ENCODE measurements at places on chromosomes 5 and 9. TPM values are rescaled to one million over a fixed set of nuclear protein-coding genes. Genes with fewer than 3 reads are reported as not detected.

The EIF4E1B gene
- not detected for total RNA-seq

The IFNA13 gene
- total RNA-seq = not detected

The N4BP3 gene
- total RNA-seq = 2.0 TPM

The CRB2 gene
- not detected for total RNA-seq

The ENC1 gene
- 0.61 TPM for total RNA-seq

The PTGDS gene
- total RNA-seq = 4.8 TPM

The SPATA31A5 gene
- not detected for total RNA-seq

The BRIX1 gene
- total RNA-seq = 27.1 TPM

The TRIM14 gene
- total RNA-seq = 86.2 TPM

The NSMF gene
- 18.3 TPM for total RNA-seq

- DNase-seq = no peak
These were observed 9.0 kb upstream of the SETD9 start for GRCh38 chr5:56900395-56900794.

GRCh38 chr5:5523066-5523505 lies 100.6 kb downstream of the ICE1 start:
- peak; percentile 64 for DNase-seq

DNA sequence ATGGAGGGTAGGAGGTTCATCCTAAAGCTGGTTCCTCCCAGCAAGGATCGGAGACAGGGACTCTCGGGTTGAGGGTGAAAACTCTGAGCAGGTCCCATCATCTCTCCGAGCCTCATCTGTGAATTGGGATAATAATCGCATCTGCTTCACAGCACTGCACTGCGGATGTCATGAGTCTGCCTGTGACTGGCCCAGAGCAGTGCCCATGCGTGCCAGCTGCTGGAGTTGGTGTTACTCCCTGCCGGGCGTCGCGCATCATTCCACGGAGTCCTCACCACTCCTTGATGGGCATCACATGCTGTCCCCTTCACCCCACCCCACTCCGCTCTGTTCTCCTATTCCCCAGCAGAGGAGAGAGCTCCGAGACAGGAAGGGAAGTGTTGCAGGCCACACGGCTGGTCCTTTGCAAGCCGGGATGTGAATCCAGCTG lies 35.1 kb upstream of the ORM1 start:
- DNase-seq = no peak

- no peak for DNase-seq
These were observed 1587.7 kb upstream of the NUDT12 start for GRCh38 chr5:105150323-105150722.

DNA sequence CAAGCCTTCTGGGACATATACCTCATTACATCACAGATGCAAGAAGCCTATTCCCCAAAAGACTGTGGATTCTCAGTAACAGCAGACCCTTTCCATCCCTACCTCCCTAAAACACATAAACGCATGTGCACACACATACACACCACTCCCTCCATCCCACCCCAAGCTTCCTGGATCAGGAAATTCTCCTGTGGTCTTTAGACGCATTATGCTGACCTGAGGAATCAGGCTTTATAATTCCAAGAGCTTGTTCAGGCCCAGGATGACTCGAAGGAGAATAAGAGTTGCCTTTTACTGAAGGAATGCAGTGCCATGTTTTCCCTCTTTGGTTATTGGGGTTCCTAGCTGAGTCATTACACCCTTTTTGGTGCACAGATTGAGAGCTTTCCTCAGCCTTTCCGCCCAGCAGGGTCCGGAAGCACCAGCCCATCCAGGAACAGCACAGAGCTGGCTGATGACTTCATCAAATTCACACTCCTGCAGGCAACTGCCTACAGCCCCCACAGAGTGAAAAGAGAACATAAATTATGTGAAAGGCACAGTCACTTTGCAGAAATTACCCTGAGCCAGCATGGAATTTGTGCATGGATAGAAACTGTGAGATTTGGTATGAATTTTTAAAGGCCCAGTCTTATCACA lies 385.0 kb upstream of the TRPC7 start:
- no peak for DNase-seq

DNA sequence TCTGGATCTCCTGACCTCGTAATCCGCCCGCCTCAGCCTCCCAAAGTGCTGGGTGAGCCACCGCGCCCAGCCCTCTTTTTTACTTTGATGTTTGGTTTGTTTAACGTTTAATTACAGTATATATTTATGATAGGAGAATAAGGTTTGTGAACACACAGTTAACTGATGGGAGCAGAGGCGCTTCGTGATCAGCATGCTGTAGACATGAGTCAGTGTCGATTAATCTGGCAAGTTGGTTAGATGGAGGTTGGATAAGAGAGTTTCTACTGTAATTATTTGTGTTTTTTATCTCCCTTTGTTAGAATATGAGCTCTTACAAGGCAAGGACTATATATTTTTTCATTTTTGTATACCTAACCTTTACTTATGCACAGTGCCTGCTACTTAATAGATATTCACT lies 14.3 kb downstream of the ATG10 start:
- DNase-seq = no peak

GRCh38 chr5:58544195-58544594 lies 38.7 kb upstream of the RAB3C start:
- no peak for DNase-seq

GRCh38 chr5:153542536-153542935 lies 52.1 kb downstream of the GRIA1 start:
- no peak for DNase-seq

- no peak for DNase-seq
These were observed 1626.7 kb upstream of the ACO1 start for GRCh38 chr9:30757723-30758122.

DNA sequence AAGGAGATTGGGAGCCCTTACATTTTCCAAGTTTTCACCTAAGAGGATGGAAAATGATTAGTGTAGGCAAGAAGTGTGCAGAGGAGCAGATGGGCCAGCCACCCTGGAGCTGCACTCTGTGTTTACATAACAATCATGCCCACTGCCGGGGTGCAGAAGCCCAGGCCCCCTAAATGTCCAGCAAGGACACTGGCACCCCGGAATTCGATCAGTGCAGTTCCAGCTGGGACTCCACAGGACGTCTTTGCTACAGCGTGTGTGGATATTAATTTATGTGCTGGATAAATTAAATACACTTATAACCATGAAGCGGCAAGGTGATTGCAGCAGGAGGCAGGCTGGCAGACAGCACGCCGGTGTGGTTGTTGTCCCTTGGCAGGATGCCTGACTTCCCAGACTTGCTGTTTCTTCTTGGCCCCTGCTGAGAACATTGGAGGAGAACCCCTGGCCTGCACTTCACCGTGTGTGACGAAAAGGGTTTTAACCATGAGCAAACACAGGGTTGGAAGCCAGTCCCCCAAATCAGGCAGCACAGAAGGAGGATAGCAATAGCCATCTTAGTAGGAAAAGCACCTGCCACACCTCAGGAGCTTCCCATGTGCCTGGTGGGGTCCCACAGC lies 73.7 kb downstream of the GADD45G start:
- DNase-seq = no peak

DNA sequence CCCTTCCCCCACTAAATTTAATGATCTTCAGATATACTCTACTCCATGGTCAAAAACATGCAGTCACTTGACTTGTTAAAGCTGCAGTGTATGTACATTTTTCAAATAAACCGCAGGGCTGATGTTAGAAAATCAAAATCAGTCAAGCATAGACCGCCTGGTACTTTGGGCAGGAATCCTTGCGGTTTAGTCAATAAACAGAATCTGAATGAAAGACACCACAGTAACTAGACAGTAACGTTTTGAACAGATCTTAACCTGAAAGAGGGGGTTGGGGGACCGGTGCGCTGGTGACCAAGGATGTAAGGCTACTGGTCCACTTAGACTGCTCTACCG lies 188.8 kb downstream of the BNC2 start:
- no peak for DNase-seq

DNA sequence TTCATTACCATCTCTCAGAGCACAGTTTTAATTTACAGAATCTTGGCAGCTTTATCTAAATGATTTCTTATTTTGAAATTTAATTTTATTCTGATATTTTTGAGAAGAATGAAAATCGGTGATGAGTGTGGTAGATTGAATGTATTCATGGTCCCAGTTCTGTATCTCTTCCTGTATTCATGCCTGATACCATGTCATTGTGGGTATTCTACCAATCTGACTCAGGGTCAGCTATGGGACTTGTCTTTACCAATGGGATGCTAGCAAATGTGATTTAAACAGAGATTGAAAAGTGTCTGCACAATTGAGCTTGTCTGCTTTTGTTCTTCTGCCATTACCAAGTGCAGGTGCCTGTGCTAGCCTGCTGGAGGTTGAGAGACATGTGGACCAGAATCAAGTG lies 17.8 kb upstream of the ZNF618 start:
- no peak for DNase-seq

- DNase-seq = no peak
These were observed 31.6 kb upstream of the FST start for GRCh38 chr5:53448851-53449250.

GRCh38 chr9:83403527-83404238 lies 134.5 kb downstream of the FRMD3 start:
- no peak for DNase-seq

DNA sequence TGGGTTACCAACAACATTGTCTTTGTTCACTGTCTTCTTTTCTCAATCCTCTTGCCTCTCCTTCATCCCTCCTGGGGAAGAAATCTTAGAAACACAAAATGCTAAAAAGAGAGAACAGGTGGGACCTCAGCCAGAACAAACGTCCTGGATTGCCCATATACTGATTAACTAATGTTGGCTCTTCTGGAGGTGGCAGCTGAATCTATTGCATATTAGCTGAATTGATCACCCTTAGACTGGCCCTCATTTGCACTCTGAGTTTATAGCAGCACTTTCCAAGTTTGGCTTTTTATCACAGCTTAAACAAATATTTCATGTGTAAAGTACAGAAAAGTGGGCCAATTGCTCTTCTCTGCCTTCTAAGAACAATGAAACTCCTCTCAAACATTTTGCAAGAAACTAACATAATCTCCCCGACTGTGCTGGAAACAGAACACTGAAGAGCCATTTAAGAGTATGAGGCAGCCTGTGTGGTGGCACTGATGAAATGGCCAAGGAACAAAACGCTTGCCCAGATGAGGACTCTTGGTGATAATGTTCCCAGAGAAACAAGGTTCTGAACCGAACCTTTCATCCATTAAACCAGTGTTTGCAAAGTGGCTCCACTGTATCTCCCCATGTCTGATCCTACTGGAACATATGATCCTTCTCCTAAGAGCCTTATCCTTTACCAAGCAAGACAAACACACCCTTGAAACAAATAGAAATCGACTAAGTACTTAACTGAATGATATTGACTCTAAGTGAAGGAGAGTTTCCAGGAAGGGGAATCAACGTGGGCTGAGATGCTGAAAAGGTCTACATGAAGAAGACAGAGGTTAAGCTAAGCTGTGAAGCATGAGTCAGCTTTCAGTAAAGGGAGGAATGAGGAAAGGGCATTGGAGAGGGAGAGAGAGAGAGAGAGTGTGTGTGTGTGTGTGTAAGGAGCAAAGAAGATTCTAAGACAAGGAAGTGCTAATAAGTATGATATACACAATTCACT lies 83.2 kb upstream of the LIFR start:
- no peak for DNase-seq

GRCh38 chr9:126465977-126466376 lies 139.3 kb downstream of the MVB12B start:
- no peak for DNase-seq

DNA sequence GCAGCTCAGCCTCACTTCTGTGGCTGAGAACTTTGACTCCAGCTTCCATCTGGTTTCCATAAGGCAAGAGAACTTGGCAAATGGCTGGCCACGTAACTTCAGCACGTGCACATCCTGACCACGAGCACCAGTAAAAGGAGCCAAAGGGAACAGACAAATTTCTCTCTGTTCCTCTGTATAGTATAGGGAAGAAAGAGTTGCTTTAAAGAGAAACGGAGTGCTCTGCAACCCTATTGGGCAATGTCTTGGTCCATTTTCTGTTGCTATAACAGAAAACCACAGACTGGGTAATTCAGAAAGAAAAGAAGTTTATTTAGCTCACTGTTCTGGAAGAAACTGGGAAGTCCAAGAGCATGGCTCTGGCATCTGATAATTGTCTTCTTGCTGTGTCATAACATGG lies 558.7 kb downstream of the ACTL7B start:
- DNase-seq = no peak

DNA sequence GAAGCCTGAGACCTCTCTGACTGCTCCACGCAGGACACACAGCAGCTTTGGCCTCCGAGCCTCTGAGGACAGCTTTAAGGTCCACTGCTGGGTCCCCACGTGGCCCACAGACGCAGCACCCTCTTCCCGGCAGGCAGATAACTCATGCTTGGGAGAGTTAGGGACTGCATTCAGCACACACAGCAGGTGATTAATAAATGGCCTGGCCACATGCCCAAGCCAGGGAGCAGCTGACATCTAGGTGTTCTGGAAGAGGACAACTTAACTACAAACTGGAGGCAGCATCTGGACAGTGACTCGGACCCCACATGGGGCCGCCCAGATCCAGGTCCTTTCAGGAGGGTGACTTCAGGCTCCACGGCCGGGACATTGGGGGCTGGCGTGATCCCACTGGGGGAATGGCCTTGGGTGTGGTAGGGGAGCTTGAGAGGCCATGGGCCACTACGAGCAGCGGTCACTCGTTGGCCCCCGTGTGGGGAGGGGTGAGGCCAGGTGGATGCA lies 11.3 kb downstream of the NINJ1 start:
- DNase-seq = no peak

- DNase-seq = no peak
These were observed 17.2 kb upstream of the DIRAS2 start for GRCh38 chr9:90659650-90660364.

GRCh38 chr5:119331566-119332095 lies 24.2 kb upstream of the TNFAIP8 start:
- DNase-seq = no peak

DNA sequence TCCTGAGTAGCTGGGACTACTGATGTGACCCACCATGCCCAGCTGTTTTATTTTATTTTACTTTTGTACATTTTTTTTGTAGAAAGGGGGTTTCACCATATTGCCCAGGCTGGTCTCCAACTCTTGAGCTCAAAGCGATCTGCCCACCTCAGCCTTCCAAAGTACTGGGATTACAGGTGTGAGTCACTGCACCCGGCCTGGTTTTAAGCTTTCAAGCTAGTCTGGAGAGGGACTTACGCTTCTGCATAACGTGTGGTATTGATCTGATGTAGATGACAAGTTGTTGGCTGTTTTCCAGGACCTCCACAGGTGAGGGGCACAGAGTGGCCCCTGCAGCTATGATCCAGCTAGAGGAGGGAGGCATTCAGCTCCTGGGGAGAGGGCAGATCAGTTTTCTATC lies 6.8 kb upstream of the CCL21 start:
- DNase-seq = no peak

DNA sequence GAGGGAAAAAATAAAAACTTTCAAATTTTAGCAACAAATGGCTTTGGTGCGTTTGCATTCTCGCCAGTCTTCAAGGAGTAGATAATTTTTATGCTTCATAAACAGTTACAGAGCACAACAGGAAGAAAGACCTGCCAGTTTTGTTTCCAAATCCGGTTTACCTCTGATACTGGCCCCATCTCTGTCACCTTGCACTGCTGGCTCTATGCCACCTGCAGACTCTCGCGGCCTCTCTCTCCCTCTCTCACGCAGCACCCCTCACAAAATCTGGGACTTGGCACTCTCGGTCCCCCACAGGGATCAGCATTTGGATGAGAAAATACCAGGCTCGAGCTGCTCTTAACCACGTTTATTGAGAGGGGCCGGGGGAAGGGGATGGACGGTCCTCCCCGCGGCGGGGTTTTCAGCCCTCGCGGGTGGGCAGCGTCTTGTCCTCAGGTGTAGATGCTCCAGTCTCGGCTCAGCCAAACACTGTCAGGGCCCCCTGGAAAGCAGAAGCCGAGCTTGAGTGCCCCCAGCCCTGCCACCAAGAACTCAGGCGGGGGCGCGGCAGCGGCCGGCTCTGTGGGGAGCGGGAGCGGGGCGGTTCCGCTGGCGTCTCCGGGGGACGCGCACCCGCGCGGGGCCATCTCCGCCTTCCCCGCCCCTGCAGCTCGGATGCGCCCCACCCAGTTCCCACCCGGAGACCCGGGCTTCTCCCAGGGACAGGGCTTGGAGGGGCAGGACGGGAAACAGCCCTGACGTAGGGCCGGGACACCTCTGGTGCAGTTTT lies 1.3 kb downstream of the SCGB3A1 start:
- DNase-seq = no peak

Data from CD4-positive, alpha-beta memory T cell (primary cell).